ENCODE measurements at places on chromosomes 1 and 21.

DNA sequence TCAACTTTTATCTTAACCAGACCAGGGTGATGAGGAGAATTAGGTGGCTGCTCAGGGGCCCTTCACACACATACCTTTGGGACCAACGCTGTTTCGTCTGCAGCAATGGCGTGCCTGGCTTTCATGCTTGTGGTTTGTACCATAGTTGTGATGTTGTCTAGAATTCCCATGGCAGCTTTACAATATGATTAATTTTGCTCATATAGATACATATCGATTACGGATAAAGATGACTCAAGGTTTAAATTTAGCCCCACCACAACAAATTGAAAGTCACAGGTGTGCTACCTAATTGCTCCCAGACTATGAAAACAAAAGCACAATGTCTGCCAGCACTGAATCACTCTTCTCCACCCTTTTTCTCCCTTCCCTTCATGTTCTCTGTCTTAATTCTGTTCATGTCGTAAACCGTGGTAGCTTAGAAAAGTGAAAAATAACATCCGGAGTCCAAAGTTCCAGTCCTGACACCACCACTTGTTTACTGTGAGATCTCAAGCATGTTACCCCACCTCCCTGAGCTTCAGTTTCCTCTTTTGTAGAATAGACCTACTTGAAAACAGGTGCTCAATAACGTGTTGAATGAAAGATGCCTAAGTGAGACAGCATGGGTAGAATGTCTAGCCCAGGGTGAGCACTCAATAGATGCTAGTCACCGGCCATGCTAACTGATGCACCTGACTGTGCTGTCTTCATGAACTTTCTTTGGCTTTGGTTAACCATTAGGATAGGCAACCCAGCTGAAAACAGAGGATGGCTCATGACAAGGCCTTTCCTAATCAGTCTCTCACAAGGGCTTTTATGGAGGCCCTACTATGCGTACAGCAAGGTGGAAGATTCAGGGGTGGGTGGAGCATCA is 22.1 kb upstream of the JUN start:
- DNase-seq: no peak

DNA sequence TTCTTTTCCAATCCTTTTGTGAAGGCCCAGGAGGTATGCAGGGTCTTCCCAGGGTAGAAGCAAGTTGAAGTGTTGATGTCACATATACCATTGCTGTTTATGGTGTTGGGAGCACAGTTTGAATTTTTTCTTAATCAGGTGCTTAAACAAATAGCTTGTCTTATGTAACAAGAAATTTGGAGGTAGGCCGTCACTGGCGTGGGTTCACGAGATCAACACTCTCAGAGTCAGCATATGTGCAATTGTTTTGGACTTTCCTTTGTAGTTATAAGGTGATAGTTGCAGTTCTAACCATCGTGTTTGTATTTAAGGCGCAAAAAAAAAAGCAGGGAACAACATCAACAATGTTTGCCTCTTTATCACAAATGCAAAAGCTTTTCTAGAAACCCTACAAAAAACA is 13.3 kb downstream of the FNBP1L start:
- no peak for DNase-seq

GRCh38 chr1:215160351-215160750 is 77.8 kb downstream of the KCNK2 start:
- DNase-seq: no peak

DNA sequence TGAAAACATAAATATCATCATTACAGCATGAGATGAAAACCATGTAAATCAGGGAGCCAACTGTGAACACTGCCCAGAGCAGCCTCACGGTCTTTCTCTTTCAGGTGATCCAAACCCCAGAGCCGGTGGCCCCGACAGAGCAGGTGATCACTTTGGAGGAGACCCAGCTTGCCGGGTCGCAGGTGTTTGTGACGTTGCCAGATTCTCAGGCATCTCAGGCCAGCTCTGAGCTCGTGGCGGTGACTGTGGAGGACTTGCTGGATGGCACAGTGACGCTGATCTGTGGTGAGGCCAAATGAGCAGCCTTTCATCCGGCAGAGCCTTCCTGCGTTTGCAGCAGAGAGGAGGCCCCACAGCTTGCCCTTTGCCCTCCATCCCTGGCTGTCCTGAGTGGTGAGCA is 37.2 kb upstream of the EPHA8 start:
- no peak for DNase-seq

DNA sequence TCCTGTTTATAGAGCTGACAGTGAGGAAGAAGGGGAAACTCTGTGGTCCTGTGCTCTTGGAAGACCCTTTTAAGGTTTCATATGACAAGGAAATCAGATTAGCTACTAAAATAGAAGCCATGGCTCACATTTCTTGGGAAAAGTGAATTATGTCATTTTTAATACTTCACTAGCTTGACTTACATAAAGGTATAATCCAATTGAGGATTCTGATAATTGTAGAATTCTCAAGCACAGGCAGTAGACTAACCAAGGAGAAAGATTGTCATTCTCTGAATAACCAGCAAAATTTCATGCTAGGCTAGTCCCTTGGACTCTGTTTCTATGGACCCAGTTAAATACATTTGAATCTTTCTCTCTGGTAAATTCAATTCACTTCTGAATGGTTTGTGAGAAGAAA is 613.0 kb upstream of the BEND5 start:
- DNase-seq: no peak

DNA sequence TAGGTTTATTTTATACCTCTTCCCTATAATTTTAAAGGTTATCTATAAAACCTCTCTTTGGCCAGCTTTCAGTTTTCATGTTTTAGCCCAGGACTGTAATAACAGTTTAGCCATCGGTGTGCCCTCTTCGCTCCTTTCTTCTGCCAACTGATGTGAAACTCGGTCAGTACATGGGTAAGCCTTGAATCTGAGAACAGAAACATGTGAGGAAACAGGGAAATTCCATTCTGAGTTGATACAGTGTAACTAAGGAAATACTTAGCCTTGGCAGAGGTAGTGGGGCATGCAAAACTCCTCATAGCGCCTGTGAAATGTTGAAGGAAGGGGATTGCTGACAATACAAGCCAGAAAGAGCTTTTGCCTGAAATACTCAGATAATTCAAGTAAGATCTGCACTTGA is 465.2 kb downstream of the NCAM2 start:
- no peak for DNase-seq

- no peak for DNase-seq
Measured at GRCh38 chr1:207962716-207963426, 51.9 kb upstream of the CD34 start.

DNA sequence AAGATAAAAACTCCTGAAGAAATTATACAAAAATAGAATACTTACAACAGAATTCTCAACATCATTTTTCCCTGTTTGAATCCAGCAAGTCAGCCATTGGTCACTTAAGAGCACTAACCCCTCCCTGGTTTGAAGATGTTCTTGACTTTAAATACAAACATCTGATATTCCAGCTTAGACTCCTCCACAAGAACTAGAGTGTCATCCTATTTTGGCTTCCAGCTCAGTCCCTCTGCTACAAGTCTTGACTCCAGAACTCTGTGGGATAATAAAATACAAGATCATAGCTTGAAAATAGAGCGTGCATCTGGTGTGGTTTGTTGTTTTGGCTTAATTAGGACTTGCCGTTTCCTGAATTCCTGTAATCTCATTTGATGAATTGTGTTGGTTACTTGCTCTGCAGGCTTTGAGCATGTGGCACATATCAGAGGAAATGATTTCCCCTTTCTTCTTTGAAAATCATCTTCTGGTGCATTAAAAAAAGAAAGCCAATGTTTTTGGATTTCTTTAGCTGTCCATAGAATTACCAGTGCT is 63.7 kb upstream of the DPT start:
- no peak for DNase-seq

GRCh38 chr1:234617986-234618736 is 8.2 kb upstream of the IRF2BP2 start:
- peak; percentile 88 for DNase-seq
